GOT3 (cell line): ENCODE measurements at places on chromosomes 6 and 20.

DNA sequence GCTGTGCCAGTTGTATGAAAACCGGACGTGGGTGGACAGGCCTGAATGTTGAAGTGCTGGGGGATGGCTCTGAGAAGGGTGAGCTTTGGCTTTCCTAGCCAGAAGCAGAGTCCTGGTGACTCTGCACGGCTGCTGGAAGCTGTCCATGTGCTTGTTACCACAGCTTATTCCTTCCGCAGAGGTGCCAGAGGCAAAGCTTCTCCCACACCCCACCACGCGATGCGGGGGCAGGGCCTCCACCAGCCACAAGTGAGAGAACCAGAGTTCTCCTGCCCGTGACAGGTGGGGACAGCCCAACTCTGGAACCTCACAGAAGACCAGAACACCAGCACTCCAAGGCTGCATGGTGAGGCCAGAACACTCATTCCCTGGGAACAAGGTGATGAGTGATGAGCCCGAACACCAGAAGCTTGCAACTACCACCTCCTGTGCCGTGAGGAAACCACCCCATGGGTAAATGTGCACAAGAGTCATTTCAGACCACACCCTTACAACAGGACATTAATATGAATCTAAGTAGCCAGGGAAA lies 36.7 kb downstream of the JAG1 start:
- DNase-seq: no peak

GRCh38 chr6:43304361-43304760 lies 4.3 kb downstream of the CRIP3 start:
- no peak for DNase-seq

DNA sequence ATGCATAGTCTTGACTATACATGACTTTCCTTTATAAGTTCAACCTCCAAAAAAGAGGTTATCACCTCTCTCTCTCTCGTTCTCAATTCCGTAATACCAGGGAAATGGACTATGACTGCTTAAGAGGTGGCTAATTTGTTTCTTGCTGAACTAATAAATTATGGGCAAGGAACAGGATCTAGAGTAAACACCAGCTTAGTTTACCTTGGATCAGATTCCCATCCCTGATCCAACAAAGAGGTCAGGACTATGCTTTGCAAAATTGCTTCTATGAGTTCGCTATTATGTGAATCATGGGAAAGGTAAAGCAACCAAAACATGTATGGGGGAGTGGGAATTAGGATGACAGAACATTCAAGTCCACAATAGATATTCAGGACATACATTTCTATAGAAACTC lies 630.7 kb downstream of the HACE1 start:
- no peak for DNase-seq

DNA sequence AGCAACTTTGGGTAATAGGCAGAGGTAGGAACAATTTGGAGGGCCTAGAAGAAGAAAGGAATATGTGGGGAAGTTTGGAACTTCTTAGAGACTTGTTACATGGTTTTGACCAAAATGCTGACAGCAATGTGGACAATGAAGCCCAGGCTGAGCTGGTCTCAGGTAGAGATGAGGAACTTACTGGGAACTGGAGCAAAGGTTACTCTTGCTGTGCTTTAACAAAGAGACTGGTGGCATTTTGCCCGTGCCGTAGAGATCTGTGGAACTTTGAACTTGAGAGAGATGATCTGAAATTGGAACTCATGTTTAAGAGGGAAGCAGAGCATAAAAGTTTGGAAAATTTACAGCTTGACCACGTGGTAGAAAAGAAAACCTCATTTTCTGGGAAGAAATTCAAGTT lies 28.3 kb upstream of the TMEM200A start:
- no peak for DNase-seq

DNA sequence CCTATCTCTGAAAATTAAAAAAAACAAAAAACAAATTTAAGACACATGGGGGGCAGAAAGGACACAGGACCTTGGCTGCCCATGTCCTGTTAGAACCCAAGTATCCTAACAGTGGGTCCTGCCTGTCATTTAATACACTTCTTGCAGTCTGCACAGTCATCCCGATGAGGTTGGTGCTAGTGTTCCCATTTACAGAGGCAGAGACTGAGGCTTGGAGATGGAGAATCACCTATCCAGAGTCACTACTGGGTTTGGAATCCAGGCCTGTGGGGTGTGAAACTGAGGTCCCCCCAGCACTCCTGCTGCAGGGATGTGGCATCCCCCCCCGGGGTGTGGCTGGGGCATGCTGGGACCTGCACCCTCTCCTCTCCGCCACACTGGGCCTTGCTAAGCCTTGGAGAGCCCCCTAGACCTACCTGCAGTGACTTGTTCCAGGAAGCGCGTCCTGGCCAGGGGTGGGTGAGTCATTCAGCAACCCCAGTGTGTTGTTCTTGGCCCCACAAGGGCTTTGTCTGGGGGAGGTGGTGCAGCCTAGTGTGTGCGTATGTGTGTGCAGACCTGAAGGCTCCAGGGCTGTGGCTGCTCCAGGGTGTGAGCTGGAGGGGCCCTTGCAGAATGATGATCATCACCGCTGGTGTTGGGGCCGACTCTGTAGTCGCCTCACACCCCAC lies 49.7 kb downstream of the BCAS4 start:
- DNase-seq: no peak

- DNase-seq: no peak
These were observed 630.8 kb downstream of the PHF3 start for GRCh38 chr6:64266351-64266821.

DNA sequence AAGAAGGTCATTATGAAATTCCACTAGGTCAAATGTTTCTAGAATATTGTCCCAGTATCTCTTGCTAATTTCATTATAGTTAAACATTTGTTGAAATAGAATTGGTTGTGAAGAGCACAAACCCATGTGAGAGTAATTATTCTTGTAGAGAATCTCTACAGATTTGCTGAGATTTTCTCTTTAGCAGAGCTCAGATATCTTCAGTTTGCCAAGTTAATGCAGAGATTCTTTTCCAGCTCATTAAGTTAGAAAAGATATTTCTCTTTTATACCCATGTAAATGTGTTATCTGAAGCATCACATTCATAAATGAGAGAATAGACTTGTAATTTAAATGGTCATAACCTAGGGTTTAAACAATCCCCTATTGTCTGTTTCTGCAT lies 232.0 kb upstream of the TAB2 start:
- no peak for DNase-seq

- DNase-seq: no peak
These were observed 89.2 kb downstream of the UST start for GRCh38 chr6:148835920-148836441.

DNA sequence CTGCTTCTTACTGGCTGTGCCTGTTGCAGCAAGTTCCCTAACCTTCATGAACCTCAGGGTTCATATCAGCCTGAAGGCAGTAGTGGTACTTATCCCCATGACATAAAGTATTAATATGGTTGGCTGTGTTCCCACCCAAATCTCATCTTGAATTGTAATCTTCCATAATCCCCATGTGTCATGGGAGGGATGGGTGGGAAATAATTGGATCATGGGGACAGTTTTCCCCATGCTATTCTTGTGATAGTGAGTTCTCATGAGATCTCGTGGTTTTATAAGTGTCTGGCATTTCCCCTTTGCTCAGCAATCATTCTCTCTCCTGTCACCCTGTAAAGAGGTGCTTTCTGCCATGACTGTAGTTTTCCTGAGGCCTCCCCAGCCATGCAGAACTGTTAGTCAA lies 61.8 kb downstream of the FAM229B start:
- no peak for DNase-seq

DNA sequence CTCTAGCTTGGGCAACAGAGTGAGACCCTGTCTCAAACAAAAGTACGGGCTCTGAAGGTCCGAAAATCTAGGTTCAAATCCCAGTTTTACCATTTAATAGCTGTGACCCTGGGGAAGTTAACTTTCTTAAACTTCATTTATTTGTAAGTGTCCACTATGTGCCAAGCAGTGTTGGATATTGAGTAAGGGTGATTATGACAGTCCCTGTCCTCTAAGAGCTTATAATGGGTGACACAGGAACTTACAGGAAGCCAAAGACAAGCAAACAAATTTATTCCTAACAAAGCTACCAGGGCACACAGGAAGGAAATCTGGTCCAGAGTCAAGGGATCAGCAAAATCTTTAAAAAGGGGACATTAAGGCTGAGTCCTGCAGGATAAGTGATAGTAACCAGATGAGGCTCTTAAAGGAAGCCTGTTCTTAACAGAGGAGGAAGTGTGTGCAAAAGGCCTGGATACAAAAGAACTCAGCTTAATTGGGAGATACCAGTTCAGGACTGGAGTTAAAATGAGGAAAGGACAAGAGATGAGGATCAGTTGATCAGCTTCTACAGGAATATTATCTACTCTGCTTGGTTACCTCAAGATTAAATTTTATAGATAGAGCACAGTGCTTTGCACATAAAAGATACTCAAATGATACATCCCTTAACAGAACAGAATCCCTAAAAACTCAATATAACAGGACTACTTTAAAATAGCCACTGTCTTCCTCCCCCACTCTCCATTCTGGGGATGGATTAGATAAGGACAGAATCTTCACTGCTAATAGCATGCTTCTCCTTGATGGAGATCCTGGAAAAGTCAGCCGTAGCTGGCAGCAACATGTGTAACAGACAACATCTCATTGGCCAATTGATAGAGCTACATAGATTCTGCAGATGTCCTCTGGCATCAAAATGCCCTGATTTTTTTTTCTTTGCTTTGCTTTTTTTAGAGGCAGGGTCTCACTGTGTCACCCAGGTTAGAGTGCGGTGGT lies 6.1 kb downstream of the SNX3 start:
- DNase-seq: no peak

GRCh38 chr6:12126051-12126450 lies 113.9 kb downstream of the HIVEP1 start:
- no peak for DNase-seq

- no peak for DNase-seq
These were observed 9.0 kb downstream of the CCDC167 start for GRCh38 chr6:37490536-37491170.
